Activated naive CD4-positive, alpha-beta T cell treated with Interleukin-2 at 50 U/mL for 16 hours (primary cell): ENCODE measurements at places on chromosomes 3 and 15.
A peak's percentile ranks its signal among the peaks of the same experiment; 100 is the strongest.

DNA sequence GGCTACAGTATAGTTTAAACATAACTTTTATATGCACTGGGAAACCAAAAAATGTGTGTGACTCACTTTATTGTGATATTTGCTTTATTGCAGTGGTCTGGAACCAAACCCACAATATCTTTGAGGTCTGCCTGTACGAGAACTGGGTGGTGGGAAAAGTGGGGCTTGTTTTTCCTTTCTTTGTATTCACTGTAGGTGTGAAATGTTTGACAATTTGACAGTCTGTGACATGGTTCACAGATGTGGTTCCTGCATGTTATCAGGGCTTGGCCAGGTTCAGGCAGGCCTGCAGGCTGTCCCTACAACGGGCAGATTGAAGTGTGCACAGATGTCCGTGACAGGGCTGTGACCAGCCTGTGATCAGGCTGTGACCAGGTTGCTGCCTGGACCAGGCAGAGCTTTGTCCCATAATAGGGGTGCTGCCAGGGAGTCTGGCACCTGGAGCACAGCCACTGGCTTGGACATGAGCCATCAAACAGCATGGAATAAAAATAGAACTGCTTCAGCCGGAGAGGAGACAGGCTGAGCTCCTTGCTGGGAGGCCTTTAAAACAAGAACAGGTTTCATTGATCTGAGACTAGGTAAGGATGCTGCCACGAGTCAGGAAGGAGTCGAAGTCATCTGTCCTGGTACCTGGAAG lies 61.0 kb downstream of the KLF13 start:
- peak; percentile 24 for DNase-seq

- no peak for DNase-seq
Observed at GRCh38 chr3:69890084-69890483, 109.4 kb upstream of the SAMMSON start.

GRCh38 chr3:46283881-46284450 lies 41.7 kb downstream of the CCR3 start:
- no peak for DNase-seq

- DNase-seq: no peak
Observed at GRCh38 chr3:171379281-171379680, 80.9 kb downstream of the TNIK start.

DNA sequence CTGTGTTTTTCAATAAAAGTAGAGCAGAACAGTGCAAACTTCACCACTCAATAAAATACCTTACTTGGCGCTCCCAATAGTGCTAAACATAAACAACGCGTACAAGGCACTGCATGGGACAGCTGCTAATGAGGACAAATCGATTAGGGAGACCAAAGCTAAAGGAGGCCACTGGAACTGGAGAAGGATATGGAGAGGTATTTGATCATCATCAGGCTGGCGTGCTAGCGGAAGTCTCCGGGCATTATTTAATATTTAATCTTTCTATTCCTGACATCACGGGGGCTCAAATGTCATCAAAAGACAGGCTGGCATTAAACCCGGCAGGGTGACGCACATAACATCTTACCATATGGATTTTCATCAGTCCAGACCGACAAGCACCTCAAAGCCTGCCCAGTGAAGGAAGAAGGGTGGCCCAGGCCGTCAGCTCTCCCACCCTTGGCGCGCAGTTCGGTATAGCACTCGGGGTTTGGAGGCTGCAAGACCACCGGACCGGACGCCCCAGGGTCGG lies 604 bp downstream of the CCPG1 start:
- no peak for DNase-seq
